ENCODE measurements at places on chromosomes 13 and 19.
A peak's percentile ranks its signal among the peaks of the same experiment; 100 is the strongest.

DNA sequence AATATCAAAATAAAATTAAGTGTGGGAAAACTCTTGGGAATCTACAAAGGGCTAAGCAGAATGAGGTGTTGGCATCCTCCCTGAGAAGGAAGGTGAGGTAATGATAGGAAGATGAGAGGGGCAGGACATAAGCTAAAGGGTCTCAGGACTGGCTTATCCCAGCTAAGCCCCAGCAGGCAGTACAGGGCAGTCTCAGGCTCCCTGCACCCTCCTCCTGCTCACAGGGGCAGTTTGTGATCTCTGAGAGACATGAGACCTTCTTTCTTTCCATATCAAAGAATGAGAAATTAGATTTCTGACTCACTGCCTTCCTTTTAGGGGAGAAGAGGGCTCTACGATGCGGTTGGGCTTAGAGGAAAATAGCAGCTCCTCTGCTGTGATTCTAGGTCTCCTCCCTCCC is 571.0 kb downstream of the IRS2 start:
- DNase-seq, result no peak

DNA sequence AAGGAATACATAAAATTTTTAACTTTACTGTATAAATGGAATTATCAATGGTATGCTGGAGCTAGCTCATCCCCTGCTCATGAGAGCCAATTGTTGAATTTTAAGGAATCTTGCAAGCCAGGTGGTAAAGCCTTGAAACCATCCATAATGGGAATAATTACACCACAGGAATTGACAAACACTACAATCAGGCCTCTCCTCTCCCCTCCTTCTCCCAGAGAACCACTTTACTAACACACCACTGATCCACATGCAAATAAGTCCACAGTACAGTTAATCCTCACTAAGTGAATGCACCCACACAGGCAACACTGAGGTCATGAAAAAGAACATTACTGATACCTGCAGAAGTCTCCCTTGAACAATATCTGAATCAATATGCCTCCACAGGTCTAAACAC is 140.5 kb downstream of the KLF12 start:
- DNase-seq, result no peak

GRCh38 chr13:28451482-28452217 is 43.3 kb downstream of the FLT1 start:
- no peak for DNase-seq

DNA sequence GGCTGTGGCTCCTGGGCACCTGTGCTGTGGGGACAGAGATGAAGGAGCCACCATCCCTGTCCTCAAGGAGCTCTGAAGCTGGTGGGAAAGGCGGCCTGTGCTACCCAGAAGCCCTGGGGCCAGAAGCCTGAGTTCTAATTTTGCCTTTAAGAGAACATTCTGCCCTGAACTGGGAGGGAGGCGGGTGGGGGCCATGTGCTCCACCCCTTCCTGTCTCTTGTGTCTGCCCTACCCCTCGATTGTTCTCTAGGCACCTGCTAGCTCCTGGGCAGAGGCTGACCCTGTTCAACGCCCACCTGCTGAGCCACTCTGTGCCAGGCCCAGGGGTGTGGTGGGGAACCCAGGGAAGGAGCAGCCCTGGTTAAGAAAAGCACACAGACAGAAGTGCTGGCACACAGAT is 5.9 kb downstream of the TRAPPC6A start:
- no peak for DNase-seq

- DNase-seq, result no peak
Observed at GRCh38 chr19:30318936-30319335, 53.2 kb upstream of the ZNF536 start.

DNA sequence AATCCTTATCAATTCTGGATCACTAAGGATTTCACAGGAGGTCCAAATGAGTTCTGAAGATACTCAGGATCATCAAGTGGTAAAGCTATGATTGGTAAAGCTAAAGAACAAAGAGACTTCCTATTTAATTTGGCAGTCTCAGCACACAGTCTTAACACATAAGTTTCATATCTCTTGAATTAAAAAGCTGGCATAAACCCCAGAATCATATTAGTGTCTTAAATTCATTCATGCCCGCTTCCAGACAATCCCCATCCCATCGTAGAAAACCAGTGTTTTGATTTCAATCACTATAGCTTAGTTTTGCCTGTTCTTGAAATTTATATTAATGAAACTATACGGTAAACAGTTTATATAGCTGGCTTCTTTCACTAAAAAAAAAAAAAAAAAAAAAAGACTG is 278.7 kb downstream of the DIAPH3 start:
- no peak for DNase-seq

DNA sequence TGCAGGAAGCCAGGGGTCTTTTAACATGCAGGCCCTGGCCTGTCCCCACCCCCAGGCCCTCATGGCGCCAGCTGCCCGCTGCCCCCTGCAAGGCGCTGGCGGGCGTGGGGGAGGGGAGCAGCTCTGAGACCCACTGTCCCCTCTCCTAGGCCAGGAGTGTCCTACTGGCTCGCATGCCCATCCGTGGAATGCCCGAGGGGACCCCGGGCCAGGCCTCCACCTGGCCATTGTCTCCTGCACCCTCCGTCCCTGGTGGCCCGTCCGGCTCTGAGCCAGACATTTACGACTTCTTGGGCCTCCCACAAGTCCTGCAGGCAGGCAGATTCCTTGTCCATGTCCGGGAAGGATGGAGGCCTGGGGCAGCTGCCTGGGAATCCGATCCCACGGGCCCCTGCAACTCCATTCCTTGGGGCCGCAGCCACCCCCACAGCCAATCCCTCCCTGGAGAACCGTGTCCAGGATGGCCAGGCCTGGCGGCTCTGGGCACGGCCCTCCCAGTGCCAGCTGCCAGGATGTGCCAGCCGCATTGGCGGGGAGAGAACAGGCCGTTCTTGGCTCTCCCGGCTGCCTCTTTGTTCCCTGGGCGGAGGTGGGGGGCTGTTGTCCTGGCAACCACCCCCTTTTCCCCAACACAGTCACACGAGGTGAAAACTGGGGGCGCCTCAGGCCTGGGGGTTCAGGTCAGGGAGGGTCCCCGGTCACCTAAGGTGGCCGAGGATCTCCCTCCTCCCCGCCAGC is 10.5 kb upstream of the PLIN3 start:
- DNase-seq, result no peak

DNA sequence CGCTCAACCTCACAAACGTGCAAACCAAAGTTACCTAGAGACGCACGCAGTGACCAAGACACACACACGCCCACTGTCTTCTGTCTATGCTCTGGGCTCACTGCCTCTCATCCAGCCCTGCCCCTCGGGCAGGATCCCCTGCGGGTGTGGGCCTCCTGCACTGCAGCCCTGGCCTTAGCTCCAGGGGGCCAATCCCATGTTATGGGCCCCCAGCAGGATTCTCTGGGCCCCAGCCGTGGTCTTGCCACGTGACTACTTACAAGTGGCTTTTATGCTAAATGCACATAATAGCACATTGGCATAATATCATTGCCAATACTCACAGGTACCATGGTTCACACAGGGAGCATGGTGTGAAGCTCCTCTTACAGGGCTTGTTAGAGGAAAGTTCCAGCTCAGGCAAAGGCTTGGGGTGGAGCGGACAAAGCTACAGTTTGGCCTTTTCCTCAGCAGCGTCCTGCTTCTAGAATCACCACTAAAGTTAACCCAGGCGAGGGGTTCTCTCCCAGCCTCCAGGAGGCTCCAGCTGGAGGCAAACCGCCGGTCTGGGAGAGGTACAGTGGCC is 37.4 kb downstream of the CEBPA start:
- no peak for DNase-seq

DNA sequence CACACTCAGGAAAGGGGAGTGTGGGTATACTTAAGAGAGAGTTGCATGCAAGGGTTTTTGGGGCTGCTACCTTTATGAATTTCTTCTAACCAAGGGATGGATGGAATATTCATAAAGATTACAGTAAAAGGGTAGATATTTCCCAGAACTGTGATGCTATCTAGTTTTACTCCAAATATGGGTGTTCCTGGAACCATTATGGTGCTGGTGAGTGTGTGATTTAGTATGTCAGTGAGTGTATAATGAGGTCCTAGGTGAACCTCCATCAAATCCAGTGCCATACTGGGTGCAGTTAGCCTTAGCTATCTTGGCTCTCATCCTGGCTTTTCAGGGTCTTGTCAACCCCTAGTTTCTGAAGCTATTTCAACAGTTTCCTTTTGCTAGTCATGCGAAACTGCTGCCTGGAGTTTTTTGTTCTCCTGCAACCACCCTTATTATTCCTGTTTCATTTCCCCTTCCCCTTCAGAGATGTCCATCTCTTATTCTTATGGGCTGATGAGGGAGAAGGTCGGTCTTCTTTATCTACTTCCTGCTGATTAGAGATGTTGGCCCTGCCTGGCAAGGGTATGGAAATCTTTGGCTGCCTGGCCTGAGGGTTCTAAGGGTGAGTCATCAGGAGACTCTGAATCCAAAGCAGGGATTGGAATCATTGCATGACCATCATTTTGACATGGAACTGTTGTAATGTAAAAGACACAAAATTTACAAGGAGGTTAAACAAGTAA is 202.3 kb downstream of the NBEA start:
- no peak for DNase-seq

- DNase-seq, result no peak
Observed at GRCh38 chr13:48220592-48220980, 12.4 kb upstream of the ITM2B start.

GRCh38 chr13:61415749-61416148 is at the start of gene PCDH20:
Gene PCDH20 (minus strand): TSS chr13:61415849. CDS start chr13:61415158, 691 bp downstream.
- DNase-seq, result no peak

GRCh38 chr13:100824366-100824765 is 149.8 kb upstream of the TMTC4 start:
- DNase-seq, result no peak

DNA sequence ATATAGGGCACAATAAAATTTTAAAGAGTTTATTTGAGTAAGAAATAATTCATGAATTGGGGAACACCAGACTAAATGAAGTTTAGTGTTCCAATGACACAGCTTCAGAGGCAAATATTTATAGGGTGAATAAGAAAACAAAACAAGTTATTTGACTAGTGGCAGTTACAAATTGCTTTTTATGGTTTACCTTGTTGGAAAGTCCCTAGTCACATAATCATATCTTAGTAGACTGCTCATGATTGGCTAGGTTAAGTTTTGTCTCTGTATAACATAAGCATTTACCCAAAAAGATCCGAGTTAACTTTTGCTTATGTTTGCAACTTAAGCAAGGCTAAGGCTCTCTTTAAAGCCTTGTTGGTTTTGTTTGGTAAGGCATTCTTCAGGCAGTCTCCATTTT is 224.7 kb upstream of the MIR17HG start:
- no peak for DNase-seq

GRCh38 chr19:35549174-35549788 is 3.9 kb downstream of the TMEM147 start:
- DNase-seq, result peak; percentile 6

GRCh38 chr19:50252111-50252886 is 48.9 kb downstream of the MYH14 start:
- no peak for DNase-seq

- no peak for DNase-seq
Observed at GRCh38 chr13:82833923-82834322, 1048.4 kb downstream of the SLITRK1 start.

- no peak for DNase-seq
Observed at GRCh38 chr19:11018179-11018578, 57.3 kb downstream of the SMARCA4 start.

DNA sequence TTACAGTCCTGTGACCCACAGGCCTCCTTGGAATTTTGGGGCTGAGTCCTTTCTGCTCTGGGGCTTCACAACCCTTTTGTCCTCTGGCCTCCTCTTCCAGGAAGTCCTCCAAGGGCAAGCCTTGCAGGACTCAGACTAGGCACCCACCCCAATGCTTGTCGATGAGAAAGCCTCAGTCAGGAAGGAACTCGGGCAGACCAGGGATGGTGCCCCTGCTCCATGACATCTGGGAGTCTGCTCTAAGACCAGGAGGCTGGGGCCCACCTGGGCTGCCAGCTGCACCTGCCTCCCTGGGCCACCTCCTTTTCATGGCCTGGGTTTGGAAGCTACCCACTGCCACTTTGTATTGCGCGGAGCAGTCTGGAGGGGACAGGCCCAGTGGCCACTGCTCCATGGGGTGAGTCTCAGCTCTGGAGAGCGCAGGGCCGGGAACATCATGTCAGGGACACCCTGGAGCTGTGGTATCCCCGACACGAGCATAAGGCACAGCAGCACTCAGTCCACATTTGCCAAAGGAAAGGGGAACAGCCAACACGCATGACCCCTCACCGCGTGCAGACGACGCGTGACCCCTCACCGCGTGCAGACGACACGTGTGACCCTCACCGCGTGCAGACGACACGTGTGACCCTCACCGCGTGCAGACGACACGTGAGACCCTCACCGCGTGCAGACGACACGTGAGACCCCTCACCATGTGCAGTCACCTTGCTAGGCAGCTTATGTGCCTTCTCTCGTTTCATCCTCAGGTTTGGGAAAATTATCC is 10.8 kb downstream of the C2CD4C start:
- DNase-seq, result no peak

GRCh38 chr13:23966691-23967615 is 69.7 kb upstream of the C1QTNF9B start:
- no peak for DNase-seq

DNA sequence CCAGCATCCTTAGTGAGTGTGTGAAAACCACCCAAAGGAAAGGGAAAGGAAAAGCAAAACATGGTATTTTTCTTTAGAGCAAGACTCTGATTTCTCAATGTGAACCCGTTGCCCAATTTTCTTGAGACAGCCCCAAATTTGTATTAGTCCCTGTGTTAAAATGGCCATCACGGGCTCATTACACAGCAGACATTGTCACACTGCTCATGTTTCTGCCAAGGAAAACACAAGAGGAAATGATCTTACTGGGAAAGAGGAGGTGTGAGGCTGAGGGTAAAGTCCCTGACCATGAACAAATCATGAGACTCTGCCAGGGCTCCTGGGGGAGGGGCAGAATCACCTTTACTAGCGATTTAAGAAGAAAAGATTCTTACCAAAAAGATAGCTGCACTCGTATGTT is 54.4 kb downstream of the FAM124A start:
- DNase-seq, result no peak

DNA sequence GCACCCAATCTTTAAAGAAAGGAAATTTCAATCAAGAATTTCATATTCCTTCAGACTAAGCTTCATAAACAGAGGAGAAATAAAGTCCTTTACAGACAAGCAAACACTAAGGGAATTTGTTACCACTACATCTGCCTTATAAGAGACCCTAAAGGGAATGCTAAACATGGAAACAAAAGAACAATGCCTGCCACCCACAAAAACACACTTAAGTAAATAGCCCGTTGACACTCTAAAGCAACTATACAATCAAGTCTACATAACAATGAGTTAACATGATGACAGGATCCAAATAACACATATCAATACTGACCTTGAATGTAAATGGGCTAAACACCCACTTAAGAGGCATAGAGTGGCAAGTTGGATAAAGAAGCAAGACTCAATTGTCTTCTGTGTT is 1056.9 kb upstream of the ATXN8OS start:
- no peak for DNase-seq
